ENCODE measurements at places on chromosomes 4 and X.

DNA sequence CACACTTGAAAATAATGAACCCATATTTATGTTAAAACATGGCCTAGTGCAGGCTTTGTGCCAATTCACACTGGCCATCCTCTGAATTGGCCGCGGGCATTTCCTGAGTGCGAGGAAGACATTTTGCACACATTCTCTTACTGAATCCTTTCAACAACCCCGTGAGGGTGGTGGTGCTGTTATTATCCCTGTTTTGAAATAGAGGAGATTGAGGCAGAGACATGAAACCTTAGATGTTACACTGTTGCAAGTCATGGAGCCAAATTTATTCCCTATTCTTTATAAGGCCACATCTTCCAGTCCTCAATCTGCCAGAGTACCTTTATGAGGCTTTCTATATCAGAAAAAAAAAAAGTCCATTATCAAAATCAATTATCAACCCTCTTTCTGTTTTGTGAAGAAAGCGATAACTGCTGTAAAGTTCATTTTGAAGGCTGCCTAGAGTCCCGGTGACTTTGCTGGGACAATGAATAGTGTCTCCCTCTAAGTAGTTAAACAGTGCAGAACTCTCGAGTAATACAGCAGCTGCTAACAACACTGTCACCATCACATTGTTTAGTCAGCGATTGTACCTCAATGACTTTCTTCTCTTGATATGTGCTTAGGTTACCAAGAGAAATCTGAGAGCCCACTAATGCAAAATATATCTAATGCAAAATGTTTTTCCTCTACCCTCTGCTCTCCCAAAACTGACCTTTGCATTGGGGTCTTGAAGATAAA lies 242.3 kb upstream of the PPARGC1A start:
- no peak for DNase-seq

DNA sequence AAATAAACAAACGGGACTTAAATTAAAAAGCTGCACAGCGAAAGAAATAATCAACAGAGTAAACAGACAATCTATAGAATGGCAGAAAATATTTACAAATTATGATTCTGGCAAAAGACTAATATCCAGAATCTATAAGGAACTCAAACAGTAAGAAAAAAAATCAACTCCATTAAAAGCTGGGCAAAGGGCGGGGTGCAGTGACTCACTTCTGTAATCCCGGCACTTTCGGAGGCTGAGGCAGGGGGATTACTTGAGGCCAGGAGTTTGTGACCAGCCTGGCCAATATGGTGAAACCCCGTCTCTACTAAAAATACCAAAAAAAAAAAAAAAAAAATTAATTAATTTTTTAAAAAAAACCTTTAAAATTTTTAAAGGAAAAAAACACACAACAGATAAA lies 109.0 kb downstream of the ATP11C start:
- no peak for DNase-seq

GRCh38 chrX:31440546-31440945 lies 368.7 kb upstream of the FTHL17 start:
- no peak for DNase-seq

- no peak for DNase-seq
Measured at GRCh38 chrX:55767100-55767499, 49.6 kb downstream of the RRAGB start.

DNA sequence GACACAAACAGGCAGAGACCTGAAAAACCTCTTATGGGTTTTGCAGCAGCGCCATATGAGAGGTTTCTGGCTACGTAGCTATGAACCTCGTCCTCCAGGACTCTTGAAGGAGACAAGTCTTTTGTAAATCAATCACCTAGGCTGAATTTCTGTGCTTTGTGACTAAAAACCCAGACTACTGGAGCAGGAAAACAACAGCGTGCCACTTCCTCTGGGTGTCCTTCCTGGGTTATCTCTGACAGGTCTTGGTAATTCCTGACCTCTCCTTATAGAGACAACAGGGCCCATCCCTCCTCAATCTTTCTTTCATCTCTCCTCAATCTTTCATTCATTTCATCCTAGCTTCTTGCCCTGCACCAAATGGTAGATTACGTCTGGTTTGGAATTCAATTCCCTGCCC lies 5.7 kb downstream of the S100P start:
- DNase-seq: no peak

GRCh38 chrX:2536974-2537373 lies 36.2 kb upstream of the DHRSX start:
- DNase-seq: no peak

- no peak for DNase-seq
Measured at GRCh38 chr4:81449015-81449414, 22.7 kb downstream of the RASGEF1B start.

GRCh38 chrX:77493677-77494553 lies 46.7 kb downstream of the FGF16 start:
- no peak for DNase-seq

- no peak for DNase-seq
Measured at GRCh38 chr4:165991325-165992180, 118.5 kb downstream of the TLL1 start.

DNA sequence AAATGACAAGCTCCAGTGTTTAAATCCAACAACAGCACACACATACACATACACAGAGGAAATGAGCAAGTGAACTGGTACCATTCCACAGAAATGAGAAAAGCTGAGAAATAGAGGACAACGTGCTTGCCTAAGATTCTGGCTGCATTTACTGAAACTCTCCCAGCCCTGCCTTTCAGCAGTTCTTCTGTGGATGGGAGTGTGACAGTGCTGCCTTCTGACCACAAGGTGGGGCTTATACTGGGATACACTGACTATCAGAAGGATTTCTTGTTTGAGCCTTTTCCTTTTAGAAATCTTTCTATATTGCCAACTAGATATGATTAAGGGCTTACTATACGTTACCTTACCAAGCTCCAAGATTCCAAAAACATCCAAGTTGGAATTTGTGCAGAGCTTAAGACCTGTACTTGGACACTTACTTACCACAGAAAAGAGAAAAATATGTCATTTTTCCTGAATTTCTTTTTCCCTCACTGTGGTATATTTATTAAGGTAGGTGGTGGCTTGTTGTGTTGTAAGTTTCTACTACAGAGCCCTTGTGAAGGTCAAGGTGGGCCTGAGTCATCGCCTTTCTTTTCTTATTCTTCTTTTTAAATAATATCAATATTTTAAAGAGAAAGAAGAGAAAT lies 10.7 kb upstream of the CXCL8 start:
- no peak for DNase-seq

GRCh38 chr4:151409470-151410313 lies 716 bp downstream of the FHIP1A start:
- peak; percentile 20 for DNase-seq

DNA sequence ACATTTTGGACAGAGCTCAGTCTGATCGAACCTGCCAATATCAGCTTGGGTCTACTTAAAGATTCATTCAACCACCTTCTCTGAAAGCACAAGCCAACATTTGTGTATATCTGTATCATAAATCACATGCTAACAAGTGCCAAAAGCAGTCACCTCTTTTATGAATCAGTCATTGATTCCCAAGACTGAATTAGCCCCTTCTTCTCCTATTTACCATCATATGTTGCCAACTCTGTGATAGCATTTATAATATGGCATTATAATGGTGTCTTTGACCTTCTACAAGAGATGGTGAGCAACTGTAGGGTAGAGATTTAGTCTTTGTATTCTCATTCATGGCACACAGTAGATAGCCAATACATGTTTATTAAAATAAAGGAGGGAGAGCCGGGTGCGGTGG lies 61.4 kb downstream of the DDX53 start:
- DNase-seq: no peak

- no peak for DNase-seq
Measured at GRCh38 chrX:120781403-120781802, 94.3 kb downstream of the CT47B1 start.

DNA sequence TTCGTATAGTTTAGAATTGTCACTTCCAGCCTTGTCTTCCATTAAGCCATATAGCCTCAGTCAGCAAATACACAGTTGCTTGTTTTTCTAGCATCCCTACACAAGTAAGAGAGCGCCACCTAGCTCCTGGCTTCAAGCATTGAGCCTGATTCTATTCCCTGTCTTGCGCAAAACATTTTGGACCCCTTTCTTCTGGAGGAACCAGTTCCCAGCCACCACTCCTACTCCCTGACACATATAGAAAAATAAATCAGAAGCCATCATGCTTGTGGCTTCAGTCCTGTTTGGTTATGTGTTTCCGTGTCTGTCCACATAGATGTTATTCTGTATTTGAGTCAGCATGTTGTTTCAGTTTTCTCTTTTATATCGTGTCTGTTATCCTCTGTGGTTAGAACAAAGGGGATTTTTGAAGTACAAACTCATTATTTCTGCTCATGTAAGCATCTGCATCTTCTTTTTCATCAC lies 59.9 kb downstream of the GK start:
- peak; percentile 50 for DNase-seq

DNA sequence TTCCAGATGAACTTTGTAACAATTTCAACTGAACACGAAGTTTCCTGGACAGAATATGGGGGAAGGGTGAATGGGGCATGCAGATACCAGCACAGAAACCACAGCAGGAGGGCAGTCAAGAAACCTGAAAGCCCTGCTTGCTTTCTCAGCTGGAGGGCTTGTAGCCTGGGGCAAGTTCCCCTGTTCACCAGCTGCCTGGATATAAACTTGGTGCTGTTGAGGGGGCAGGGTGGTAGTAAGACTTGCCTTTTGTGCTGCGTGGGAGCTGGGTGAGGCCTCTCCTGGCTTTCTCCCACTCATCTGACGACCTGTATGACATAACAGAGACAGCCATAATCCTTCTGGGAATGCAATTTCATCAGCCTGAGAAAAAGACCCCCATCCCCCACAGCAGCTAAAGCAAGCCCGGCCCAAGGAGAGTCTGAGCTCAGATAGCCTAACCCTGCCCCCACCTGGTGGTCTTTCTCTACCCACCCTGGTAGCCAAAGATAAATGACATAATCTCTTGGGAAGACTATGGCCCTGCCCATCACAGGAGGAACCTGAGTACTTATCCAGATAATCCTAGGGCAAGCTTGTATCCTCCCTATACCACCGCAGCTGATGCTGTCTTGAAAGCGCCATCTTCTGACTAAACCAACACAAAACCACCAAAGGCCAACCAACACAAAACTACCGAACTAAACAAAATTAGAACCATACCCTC lies 234.3 kb downstream of the LAS1L start:
- no peak for DNase-seq

- no peak for DNase-seq
Measured at GRCh38 chrX:30800901-30801300, 88.2 kb downstream of the TAB3 start.

- DNase-seq: no peak
Measured at GRCh38 chr4:18106620-18107019, 85.1 kb upstream of the LCORL start.

GRCh38 chr4:23921447-23921845 lies 31.6 kb upstream of the PPARGC1A start:
- no peak for DNase-seq

DNA sequence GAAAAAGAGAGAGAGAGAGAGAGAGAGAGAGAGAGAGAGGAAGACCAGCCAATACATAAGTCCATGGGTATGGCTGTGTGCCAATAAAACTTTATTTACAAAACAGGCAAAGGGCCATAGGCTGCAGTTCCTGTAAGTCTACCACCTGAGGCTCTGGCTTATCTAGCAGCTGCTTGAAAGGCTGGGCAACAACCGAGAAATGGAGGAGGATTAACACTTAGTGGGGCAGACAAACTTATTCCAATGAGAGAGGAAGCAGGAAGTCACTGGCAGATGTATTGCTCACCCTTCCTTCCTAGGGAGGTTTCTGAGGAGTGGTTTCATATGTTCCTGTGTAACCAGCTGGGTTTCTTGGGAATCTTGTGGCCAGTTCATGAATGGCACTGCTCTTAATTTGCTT lies 4.7 kb upstream of the GPR143 start:
- no peak for DNase-seq

DNA sequence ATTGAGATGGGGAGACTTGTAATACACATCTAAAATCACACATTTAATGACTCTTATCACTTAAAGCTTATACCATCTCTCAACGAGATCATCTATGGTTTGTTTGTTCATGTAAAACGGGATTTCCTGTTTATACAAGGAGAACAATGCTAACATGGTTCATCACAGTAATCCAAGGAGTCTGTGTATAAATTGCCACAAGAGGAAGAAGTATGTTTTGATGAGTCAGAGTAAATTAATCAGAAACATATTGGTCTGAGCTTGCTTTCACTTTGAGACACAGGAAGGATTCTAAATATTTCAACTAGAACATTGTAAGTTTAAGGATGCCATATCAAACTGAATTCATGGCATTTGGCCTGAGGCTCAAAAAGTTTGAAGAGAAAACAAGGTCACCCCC lies 594.1 kb downstream of the GLUD2 start:
- DNase-seq: no peak

GRCh38 chr4:38189445-38189844 lies 229.2 kb downstream of the PTTG2 start:
- no peak for DNase-seq

- peak; percentile 54 for DNase-seq
Measured at GRCh38 chr4:5863461-5864113, 29.3 kb downstream of the CRMP1 start.

- no peak for DNase-seq
Measured at GRCh38 chrX:134764202-134764785, 106.0 kb upstream of the PLAC1 start.

- no peak for DNase-seq
Measured at GRCh38 chrX:57822398-57822797, 87.9 kb downstream of the ZXDA start.

- DNase-seq: no peak
Measured at GRCh38 chrX:120378570-120378969, 16.7 kb downstream of the ATP1B4 start.

GRCh38 chrX:9844936-9845577 lies 58.8 kb downstream of the SHROOM2 start:
- no peak for DNase-seq

DNA sequence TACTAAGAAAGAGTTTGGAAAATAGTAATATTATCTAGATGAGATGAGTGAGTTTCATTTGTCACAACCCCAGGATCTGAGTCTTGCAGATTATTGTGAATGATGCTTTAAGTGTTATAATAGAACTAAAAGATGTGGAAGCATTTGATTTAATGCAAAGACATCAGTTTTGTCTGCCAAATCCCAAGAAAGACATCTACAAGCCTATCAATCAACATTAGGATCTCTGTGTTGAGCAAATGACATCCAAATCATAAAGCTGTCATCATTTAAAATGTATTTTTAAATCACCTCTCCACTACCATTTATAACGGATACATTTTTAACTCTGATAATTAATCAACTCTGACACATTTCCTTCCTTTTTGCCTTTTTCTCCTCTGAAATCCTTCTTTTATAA lies 310.8 kb upstream of the SLIT2 start:
- no peak for DNase-seq

- DNase-seq: no peak
Measured at GRCh38 chr4:105630670-105631655, 77.5 kb downstream of the INTS12 start.

Measured in stimulated activated CD4-positive, alpha-beta T cell treated with anti-CD3 and anti-CD28 coated beads, Interleukin-2, amount 100 ng/mL, for 24 hours (primary cell).